WERI-Rb-1 (cell line): ENCODE measurements at places on chromosomes 4 and X.
A peak's percentile ranks its signal among the peaks of the same experiment; 100 is the strongest.

- DNase-seq: no peak
Observed at GRCh38 chr4:80831383-80832361, 198.8 kb upstream of the BMP3 start.

DNA sequence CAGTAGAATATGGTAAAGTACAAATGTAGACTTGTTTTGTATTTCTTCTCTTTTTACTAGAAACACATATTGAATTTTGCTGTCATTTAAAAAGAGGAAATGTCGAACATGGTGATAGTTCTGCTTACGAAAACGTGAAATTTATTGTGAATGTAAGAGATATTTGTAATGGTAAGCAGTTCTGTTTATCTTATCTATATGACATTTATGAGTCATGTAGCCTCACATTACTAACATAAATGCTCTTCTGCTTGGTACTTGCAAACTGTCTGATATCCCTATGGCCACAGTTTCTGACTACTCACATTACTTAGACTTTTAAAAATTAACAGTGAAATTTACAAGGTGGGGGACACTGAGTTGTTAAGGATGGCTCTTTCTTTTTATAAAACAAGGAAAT, 57.9 kb downstream of the PASD1 start:
- no peak for DNase-seq

DNA sequence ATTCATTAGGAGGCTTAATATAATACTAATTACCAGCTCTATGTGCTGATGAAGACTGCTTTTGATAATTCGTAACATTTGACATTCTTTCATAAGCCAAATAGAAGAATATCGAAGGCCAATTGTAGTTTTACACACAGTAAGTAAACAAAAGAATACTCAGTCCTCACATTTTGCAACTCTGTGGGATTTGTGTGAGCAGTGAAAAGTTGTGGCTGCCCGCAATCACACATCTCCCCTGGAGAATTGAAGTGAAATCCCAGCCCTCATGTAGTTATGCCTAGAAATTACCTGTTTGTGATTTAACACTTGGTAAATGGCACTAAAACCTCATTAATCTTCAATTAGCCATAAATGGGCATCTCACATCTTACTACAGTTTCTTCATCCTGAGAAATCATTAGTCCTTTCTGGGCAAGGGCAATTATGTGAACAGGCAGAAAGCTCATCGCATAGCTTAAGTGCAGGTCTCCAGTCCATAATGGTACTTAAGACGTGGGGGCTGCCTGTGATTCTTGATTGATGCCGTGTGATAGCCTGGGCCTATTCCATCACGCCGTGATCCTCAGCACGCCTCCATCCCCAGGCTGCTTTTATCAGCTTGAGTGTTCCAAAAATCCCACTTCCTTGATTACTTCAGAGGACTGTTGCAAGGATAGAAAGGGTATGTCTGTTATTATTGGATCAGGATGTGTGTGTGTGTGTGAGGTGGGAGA, 97.9 kb upstream of the METTL14 start:
- DNase-seq: peak; percentile 69

DNA sequence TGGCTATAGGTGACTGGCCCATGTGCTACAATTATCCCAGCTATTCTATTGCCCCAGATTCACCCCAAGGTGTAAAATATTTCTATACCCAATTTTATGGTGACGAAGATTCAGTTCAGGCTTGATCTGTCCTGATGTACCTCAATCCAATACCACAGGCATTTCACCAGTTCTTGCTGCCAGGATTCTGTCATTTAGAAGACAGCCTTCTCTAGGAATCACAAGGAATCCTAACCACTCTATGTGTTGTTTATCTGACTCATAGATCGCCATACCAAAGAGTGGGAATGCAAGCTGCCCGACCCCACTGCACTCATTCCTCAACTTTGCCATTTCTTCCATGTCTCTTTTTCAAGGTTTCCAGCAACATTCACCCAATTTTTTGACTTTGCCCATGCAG, 355.0 kb upstream of the EMCN start:
- DNase-seq: no peak

DNA sequence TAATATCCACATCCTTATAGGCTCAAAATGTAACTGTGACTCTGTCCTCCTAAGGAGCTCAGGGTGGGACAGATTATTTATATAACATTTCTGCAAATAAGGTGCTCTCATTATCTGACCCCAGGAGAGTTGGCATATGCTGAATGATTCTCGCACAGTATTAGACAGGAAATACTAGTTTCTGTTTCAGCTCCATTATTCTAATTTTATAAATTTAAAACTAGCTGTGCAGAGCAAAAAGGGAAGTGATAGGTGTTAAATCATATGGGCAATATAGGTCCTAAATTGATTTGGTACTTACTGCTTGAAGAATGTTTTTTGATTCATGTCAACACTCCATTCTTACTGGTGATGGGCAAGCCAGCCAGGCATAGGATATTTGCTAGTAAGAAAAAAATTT, 141.5 kb downstream of the GLRA2 start:
- DNase-seq: no peak
